Mesothelial cell of epicardium (in vitro differentiated cells): ENCODE measurements at places on chromosomes 4 and X. TPM values are rescaled to one million over a fixed set of nuclear protein-coding genes. Genes with fewer than 3 reads are reported as not detected.

DNA sequence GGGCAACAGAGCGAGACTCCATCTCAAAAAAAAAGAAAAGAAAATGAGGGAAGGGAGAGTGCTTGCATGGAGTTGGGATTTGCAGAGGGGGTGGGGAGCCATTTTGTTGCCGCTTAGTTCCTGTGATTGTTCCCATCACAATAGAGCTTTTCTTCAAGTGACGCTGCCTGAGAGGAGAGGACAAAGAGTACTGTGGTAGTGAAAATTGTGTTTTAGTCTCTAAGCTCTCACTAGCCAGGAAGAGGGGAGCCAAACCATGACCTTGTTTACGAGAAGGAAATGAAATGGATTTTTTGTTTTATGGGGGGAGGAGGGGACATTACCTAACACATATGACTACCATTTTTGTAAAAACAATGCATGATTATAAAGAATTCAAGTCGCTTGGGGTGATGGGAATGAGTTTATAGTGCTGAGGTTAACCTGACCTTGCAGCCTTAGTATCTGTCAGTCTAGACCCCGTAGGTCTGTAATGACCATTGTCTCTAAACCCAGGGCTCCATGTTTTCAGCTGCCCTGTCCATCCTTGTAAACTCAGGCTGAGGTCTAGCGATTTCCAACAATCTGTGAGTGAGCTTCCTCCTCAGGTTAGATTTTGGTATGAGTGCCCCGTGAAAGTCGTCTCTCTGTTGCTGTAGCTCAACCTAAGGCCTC is 18.8 kb downstream of the SRD5A3 start:
- no peak for DNase-seq
- H3K36me3 ChIP-seq = peaks cover 17% of the 10 kb centered on the region
- no peaks in the 10 kb centered on the region for H3K27me3 ChIP-seq
- no peak overlapping the region for H3K4me3 ChIP-seq
- no peak overlapping the region for H3K27ac ChIP-seq

NSG1 gene
- total RNA-seq = 45.8 to 55.6 TPM (median 48.6 TPM) in 3 replicates

GRCh38 chr4:183017962-183018361 is 81.1 kb upstream of the WWC2 start:
- peaks cover 49% of the 10 kb centered on the region for H3K27me3 ChIP-seq
- no peaks in the 10 kb centered on the region for H3K4me1 ChIP-seq
- DNase-seq = no peak
- H3K4me3 ChIP-seq = no peak overlapping the region
- no peaks in the 10 kb centered on the region for H3K36me3 ChIP-seq

MAMLD1 gene
- total RNA-seq = 0.93 to 1.4 TPM (median 1.2 TPM) in 3 replicates

DNA sequence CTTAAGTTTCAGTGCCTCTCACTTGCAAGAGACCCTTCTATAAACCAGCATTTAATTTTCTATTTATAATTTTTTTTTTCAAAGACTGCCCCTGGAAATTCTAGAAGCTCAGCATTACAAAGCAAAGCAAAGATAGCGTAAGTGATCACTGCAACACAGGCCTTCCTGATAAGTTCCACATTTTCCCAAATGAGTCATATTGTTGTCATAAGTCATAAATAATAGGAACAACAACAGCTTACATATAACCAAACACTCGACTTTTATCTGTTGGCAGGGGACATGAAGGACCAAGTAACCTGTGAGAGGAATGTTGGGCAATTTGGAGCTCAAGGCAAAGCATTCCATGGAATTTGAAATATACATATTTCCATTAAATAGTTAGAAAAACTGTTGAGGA is 815.5 kb downstream of the DMD start:
- H3K4me1 ChIP-seq = no peaks in the 10 kb centered on the region
- no peak for DNase-seq
- H3K36me3 ChIP-seq = peaks cover 3% of the 10 kb centered on the region
- no peak overlapping the region for H3K4me3 ChIP-seq

- DNase-seq = no peak
- H3K4me3 ChIP-seq = no peak overlapping the region
- no peaks in the 10 kb centered on the region for H3K4me1 ChIP-seq
- no peak overlapping the region for H3K27ac ChIP-seq
Measured at GRCh38 chr4:171035909-171036308, 777.3 kb upstream of the GALNTL6 start.

- no peaks in the 10 kb centered on the region for H3K4me1 ChIP-seq
- no peak overlapping the region for H3K4me3 ChIP-seq
- no peak overlapping the region for H3K27ac ChIP-seq
- no peak for DNase-seq
- H3K27me3 ChIP-seq = no peaks in the 10 kb centered on the region
- H3K36me3 ChIP-seq = peaks cover 2% of the 10 kb centered on the region
Measured at GRCh38 chrX:65136424-65136823, 160.2 kb upstream of the ZC4H2 start.

DNA sequence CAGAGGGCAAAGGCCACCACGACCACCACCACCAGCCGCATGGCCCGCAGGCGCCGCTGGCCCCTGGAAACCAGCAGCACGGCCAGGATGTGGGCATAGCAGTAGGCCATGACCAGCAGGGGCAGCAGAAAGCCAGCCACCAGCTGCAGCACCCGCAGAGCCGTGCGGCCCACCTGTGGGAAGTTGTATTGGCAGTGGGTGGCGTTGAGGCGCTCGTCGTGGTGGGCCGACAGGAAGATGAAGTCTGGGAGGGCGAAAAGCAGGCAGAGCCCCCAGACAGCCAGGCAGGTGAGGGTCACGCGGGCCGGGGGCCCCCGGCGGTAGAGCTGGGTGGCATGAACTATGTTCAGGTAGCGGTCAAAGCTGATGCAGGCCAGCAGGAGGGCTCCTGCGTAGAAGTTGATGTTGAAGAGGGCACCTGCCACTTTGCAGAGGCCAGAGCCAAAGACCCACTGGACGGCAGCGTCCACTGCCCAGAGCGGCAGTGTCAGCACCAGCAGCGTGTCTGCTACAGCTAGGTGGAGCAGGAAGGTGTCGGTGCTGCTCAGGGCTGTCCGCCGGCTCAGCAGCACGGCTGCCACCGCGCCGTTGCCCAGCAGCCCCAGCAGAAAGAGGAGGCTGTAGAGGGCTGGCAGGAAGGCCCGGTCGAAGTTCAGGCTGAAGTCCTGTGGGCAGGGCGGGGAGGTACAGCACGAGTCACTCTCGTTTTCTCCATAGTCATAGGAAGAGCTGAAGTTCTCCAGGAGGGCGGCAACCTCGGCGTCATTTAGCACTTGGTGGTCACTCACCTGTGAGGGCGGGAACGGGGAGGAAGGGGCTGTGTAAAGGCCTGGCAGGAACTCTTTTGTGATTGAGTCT is 1.4 kb downstream of the CXCR3 start:
- H3K4me3 ChIP-seq = no peak overlapping the region
- H3K36me3 ChIP-seq = peaks cover 8% of the 10 kb centered on the region
- no peaks in the 10 kb centered on the region for H3K4me1 ChIP-seq
- DNase-seq = no peak
- no peaks in the 10 kb centered on the region for H3K27me3 ChIP-seq
- no peak overlapping the region for H3K27ac ChIP-seq

TEC gene
- 2.3 to 3.5 TPM (median 3.3 TPM) in 3 replicates for total RNA-seq

DNA sequence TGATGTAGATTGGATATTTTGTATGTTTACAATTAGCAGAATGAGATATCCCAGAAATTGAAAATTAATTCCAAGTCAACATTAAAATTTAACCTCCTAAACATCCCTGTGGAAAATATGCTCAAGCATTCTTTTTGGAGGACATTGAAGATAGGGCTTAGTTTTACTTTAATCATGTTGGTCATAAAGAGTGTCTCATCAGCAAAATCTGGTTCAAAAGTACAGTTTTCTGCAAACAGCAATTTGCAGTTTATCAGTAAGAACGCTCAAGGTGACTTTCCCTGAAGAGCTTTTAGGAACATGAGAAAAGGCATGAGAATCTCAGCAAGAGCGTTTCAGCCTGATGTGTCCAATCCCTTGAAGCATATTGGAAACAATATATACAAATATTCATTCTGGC is 889.8 kb downstream of the CENPC start:
- no peak for DNase-seq
- H3K36me3 ChIP-seq = no peaks in the 10 kb centered on the region
- no peak overlapping the region for H3K27ac ChIP-seq
- no peak overlapping the region for H3K4me3 ChIP-seq
- peaks cover 1% of the 10 kb centered on the region for H3K4me1 ChIP-seq

GRCh38 chrX:150983521-150984168 is 510 bp downstream of the HMGB3 start:
- H3K4me1 ChIP-seq = peaks cover 6% of the 10 kb centered on the region
- H3K27ac ChIP-seq = no peak overlapping the region
- H3K27me3 ChIP-seq = no peaks in the 10 kb centered on the region
- peaks cover 5% of the 10 kb centered on the region for H3K36me3 ChIP-seq
- DNase-seq = no peak
- peak overlapping the region; percentile 44 for H3K4me3 ChIP-seq
